Stimulated activated CD8-positive, alpha-beta memory T cell treated with anti-CD3 and anti-CD28 coated beads, Interleukin-7, amount 100 ng/mL, for 1 hour (primary cell): ENCODE measurements at places on chromosomes 2 and 18.

- DNase-seq, result no peak
These were observed 28.5 kb upstream of the FAHD2A start for GRCh38 chr2:95374029-95374428.

DNA sequence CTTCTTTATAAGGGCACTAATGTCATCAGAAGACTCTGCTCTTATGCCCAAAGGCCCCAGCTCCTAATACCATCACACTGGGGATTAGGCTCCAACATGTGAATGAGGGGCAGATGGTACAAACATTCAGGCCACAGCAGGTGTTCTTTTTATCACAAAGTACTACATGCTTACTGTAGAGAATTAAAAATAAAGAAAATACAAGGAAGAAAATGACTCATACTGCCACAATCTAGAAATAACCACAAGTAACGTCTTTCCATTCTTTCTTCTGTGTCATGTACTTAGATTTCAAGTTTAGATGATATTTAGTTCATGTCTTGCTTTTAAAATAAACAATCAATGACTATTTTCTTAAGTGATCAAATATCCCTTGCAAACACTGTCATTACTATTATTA, 100.3 kb upstream of the NEDD4L start:
- no peak for DNase-seq

DNA sequence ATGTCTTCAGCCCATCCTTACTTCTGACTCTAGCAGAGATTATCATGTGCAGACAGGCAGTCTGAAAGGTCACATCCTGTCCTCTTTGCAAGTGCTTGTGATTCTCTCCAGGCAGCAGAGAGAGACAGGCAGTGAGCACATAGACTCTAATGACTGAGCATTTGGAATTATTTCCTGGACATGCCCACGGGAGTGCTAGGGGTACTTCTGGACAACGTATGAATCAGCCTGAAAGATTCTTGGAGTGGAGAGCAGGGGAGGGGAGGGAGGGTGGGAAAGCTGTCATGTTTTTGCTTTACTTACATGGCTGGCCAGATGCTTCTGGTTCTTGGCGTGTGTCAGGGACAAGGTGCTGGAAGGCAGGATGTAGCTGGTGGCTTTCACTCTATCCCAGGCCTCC, 150.6 kb downstream of the RIF1 start:
- no peak for DNase-seq

GRCh38 chr2:48434101-48434500, 95.9 kb upstream of the STON1 start:
- no peak for DNase-seq

GRCh38 chr2:192202373-192202772, 7.6 kb upstream of the TMEFF2 start:
- DNase-seq, result no peak

DNA sequence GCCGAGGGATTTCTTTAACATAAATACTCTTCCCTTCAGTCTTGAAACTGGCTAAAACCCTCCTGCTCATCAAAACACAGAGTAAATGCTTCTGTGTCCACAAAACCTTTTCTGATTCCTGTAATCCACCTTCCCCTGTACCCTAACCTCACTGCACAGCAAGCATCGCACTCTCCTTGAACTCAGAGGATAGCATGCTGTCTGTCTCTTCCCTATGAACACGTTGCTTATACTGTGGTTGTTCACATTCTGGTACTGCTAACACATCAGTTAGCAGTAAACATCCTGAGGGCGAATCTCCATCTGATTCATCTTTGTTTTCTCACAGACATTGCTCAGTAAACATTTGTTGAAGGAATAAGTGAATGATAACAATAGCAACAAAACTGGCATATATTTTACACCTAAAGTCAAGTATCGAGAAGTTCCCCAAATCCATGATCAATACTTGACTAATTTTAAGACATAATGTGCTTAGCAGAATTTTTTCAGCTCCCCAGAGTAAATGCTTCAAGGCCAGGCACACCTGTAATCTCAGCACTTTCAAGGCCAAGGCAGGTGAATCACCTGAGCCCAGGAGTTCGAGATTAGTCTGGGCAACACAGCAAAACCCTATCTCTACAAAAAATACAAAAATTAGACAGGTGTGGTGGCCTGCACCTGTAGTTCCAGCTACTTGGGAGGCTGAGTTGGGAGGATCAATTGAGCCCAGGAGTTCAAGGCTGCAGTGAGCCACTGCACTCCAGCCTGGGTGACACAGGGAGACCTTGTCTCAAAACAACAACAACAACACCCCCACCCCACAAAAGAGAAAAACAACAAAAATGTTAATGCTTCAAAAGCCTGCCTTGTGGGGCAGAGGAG, 45.6 kb upstream of the LPIN2 start:
- no peak for DNase-seq

GRCh38 chr18:12086249-12086648, 7.4 kb upstream of the ANKRD62 start:
- no peak for DNase-seq

- DNase-seq, result no peak
These were observed 37.2 kb upstream of the POLE4 start for GRCh38 chr2:74921236-74921736.

GRCh38 chr2:54845094-54845493, 121.6 kb downstream of the EML6 start:
- DNase-seq, result no peak

DNA sequence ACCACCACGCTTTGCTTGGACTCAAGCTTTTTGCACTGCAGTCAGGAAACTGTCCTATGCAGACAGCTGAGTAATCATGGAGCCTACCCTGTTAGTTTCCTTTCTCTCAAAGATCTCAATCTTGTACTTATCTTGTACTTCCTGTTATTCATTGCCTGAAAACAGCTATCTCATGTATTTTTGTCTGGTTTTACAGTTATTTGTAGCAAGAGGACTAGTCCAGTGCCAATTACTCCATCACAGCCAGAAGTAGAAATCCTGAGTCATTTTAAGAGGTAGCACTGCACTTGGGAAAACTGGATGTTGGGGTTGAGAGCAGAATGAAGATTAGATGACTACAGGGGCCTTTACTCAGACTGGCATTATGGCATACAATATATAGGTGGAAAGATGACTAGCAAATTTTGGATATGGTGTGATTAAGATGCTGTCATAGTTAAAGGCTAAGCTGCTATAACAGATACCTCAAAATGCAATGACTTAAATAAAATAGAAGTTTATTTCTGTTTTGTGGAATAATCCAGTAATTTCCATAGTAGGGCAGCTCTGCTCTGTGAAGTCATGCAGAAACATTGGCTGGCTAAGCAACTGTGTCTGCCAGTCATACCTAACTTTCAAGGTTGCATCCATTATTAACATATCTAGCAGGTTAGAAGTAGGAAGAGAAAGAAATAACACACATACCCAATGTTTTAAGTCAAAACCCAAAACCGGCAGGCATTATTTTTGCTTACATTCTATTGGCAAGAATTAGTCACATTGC, 21.1 kb upstream of the CHMP3 start:
- DNase-seq, result no peak

DNA sequence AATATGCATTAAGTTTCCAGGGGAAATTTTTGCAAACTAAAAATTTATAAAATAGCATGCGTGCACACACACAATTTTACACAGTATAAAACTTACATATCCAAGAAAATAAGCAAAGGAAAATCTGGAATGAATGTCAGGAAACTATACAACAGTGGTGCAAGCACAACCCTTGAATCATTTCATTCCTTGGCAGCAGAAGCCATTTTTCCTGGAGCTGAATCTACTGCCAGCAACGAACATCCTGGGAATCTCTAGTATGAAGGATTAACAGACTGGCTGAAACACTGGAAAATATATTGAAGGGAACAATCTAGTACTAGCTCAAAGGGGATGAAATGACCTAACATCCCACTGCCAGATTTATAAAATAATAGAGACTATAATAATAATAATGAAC, 235.3 kb downstream of the DYM start:
- DNase-seq, result no peak

- no peak for DNase-seq
These were observed 191.2 kb downstream of the VWC2L start for GRCh38 chr2:214601852-214602633.
